ENCODE measurements at places on chromosomes 6 and 20. TPM values are rescaled to one million over a fixed set of nuclear protein-coding genes. Genes with fewer than 3 reads are reported as not detected.

- no peaks in the 10 kb centered on the region for H3K4me1 ChIP-seq
- H3K36me3 ChIP-seq = no peaks in the 10 kb centered on the region
- no peaks in the 10 kb centered on the region for H3K27me3 ChIP-seq
- no peak overlapping the region for H3K4me3 ChIP-seq
- no peak overlapping the region for H3K27ac ChIP-seq
Observed at GRCh38 chr6:14222956-14223355, 105.4 kb downstream of the CD83 start.

- H3K36me3 ChIP-seq = no peaks in the 10 kb centered on the region
- peak overlapping the region; percentile 82 for H3K27ac ChIP-seq
- peak overlapping the region; percentile 84 for H3K4me3 ChIP-seq
- no peak for DNase-seq
- H3K4me1 ChIP-seq = no peaks in the 10 kb centered on the region
Observed at GRCh38 chr20:3208786-3209256, 477 bp upstream of the ITPA start.

Gene HLA-DRA
- total RNA-seq = 37.0 TPM

Gene PDYN
- total RNA-seq = not detected

Gene BPIFB4
- not detected for total RNA-seq

DNA sequence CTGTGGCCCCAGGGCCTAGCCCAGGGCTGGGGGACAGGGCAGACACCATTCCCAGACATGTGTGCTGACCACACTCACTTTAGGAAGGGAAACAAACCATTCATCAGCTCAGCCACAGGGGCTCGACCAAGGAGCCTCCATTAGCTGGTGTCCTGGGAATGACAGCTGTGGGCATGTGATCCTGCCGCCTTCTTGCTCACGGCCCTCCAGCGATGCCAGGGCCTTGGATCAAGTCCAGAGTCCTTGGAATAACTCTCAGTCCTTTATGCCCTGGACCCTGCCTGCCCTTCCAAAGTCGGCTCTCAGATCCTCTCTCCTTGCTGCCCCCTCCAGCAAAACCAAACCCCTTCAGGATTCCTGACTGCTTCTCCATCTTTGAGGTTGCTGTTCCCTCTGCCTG is 165.0 kb upstream of the RNF24 start:
- no peaks in the 10 kb centered on the region for H3K4me1 ChIP-seq
- no peaks in the 10 kb centered on the region for H3K27me3 ChIP-seq
- H3K27ac ChIP-seq = no peak overlapping the region
- DNase-seq = no peak
- no peak overlapping the region for H3K4me3 ChIP-seq
